ENCODE measurements at places on chromosomes 4 and X.

DNA sequence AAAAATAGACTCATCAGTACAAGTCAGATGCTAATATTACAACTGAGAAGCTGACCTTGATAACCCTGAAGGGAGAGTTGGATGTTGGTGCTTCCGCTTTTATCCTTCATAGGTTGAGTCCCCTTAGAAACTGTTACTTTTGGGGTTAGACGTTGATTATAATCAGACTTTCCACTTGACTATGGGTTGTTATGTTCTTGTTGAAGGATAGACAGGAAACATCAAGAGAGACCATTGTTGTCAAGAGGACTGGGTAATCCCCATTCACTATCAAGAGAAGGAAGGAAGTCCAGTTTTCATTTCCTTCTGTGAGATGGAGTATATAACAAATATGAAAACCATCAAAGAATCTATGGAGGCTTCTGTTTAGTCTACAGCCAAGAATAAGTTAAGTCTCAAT, 229.9 kb upstream of the AFF2 start:
- no peak for DNase-seq

DNA sequence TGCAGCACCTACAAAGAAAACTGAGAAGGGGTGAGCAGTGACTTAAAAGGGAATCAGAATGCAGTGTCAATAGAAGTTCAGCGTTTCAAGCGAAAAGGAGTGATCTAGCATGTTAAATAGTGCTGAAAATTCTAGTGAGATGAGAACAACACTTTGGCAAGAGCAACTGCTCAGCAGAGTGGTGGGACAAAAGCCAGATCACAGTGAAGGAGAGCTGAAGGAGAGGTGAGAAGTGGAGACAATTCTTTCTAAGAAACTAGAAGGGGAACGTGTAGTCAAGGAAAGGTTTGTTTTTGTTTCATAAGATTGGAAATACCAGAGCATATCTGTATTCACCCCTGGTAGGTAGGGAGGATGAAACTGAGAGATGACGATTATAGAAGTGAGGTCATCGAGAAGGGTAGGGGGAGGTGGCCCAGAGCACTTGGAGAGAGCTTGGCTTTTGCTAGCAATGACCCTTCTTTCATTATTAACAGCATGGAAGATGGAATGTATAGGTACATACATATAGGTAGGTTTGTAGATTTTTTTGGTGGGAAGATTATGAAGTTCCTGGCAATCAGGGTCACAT, 33.7 kb downstream of the SRPX2 start:
- DNase-seq = no peak

DNA sequence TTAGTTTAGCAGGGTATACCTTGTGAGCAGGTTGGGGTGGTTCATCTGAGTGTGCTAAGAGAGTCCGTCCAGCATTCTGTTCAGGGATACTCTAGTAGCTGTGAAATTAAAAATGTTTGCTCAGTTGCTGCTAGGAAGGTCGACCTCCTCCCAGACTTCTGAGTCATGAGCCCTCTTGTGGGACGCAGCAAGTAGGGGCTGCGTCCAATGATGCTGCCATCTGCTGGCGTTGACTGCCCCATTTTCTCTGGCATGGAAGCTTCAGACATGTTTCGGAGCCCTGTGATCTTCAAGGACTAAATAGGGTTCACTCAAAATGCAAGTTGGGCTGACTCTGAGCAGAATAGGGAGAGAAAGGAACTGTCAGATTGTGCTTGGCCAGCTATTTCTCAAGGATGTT, 201.0 kb upstream of the ARSJ start:
- no peak for DNase-seq

GRCh38 chr4:175767150-175767549, 44.9 kb downstream of the GPM6A start:
- no peak for DNase-seq

DNA sequence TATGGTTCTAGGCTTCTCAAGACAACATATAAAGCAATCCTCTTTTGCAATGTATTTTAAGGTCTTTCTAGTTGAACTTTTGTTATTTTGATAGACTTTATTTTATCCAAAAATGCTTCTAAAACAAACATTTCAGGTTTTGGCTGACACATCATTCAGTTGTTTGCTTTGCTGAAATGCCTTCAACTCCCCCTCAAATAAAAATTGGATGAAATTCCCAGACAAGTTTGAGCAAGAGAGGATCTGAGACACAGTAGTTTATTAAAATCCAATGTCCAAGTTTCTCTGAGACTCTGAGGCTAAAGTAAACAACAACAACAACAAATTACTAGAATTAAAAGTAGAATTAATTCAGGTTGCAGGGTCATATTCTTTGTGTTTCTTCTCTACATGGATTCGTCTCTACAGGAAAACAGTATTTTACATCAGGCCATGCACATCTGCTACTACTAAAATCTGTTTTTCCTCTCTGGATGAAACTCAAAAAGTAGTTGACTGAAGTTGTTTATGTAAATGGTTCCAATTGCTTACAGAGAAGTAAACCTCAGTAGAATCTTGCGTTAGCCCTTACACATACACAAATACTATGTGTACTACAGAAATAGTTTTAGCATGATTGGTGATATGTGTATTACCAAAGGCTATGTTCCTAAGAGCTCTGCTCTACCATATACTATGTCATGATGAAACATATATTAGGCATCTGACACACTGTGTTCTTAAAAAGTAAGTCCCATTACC, 64.9 kb downstream of the PRSS12 start:
- no peak for DNase-seq

Data from NCI-H1092 (cell line).